ENCODE measurements at places on chromosomes 12 and 14.

GRCh38 chr14:34173916-34174315 lies 223.0 kb upstream of the EGLN3 start:
- no peak for DNase-seq

DNA sequence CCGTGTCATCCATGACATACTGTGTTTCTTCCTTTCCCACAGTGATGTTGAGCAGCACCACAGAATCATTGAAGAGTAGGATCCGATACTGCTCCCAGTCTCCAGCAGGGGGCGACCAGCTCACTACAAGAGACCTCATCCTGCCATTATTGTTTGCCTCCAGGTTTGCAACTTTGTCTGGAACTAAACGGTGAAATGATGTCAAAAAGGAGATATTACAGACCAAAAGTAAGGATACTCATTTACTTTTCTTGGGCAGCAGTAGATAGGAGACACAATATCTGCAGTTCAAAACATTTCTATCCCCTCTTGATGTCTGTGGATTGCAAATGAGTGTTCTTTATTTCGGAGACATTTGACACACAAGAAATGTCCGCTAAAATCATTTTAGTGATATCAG lies 47.2 kb downstream of the PTPRB start:
- no peak for DNase-seq

DNA sequence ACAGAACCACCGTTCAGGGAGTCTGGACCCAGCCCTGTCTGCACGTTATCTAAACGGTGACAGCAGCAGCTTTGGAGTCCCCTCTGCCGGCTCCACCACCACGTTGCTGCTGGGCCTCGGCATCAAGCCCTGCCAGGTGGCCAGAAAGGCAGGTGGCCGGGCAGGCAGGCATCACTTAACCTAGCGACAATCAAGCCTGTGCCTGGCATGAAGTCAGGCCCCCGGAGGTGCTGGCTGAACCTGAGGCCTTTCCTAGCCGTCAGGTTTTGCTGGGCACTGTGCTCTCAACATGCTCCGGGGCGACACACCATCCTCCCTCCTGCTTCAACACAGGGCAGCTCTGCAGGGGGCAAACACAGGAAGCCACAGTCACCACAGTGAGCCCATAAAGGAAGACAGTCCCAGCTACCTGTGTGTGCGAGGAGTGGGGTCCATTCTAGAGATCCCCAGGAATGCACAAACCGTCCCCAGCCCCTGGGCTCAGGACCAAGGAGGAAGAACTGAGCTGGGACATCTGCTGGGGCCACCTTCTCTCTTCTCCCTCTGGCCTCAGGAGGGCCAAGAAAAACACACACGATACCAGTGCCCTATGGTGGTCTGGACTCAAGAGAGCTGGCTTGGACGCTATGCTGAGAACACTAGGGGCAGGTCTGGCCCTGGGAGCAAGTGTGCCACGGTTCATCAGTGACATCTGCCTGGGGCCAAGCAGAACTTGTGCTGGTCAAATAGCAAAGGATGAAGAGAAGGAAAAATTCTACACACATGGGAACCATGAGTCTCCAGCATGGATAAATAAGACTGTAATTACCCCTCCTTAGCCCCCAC lies 44.7 kb downstream of the CCDC88C start:
- DNase-seq = no peak

- DNase-seq = no peak
These were observed 177.3 kb upstream of the CDKN3 start for GRCh38 chr14:54219261-54220070.

DNA sequence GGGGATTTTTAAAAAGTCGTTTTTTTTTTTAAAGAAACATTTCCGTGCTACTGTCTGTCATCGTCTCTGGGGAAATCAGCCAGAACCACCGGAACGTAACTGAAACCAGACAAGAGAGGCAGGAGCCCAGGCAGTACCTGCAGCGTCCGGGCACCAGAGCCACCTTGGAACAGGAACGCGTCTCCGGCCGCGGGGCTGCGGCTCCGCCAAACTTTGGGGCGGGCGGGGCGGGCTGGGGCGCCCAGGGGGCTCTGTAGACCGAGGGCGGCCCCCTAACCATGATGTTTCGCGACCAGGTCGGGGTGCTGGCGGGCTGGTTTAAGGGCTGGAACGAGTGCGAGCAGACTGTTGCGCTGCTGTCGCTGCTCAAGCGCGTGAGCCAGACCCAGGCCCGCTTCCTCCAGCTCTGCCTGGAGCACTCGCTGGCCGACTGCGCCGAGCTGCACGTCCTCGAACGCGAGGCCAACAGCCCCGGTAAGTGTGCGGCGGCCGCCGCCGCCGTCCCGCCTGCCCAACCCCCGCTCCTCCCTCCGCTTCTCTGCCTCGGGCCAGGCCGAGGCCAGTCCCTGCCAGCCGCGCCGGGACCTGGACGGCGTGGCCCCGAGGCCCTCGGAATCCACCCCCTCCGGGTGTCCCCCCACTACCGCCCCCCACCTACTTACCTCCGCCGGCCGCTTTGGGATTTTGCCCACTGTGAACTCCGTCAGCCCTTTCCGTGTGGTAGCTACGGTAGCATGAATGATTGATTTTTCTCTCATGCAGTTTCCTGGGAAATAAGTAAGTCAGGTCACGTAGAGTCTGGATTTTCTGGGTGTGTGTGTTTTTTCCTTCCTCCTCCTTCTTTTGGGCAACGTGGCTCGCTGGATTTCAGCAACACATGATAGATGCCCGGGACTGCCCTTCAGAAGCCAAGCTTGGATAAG lies 972 bp downstream of the SAMD4A start:
- DNase-seq = peak; percentile 62

DNA sequence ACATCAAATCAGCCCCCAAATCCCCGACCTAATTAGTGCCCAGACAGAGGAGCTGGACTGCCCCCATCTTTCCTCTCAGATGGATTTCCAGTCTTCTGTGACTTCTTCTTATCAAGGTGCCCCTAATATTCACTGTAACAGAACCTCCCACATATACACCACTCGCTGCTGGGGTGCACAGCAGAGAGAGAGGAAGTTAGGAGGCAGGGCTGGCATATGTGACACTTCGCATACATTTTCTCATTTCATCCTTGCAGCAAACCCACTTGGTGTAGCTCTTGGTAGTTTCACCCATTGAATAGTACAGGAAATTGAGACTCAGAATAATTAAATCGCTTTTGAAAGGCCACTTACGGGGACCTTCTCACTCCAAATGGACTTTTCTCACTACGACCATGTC lies 56.5 kb upstream of the CCND2 start:
- DNase-seq = no peak

GRCh38 chr14:40487824-40488223 lies 1055.6 kb upstream of the FBXO33 start:
- no peak for DNase-seq

- peak; percentile 8 for DNase-seq
These were observed 14.0 kb downstream of the CRY1 start for GRCh38 chr12:107079172-107080011.

DNA sequence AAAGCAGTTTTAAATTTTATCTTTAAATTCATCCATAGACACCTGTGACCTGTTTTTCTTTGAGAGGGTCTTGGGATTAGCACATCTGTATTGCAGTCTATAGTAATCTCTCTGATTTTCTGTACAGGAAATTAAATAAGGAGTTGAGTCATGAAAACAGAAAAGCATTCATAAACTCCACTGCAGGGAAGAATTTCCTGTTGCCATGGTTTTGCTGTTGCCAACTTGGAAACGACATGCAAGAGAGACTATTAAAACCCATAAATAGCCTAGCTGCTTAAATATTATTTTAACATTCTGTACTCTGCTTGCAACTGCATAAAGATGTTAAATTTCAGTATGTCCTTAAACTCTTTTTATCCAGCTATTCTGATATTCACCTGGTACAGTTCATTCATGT lies 281.0 kb upstream of the RGS6 start:
- DNase-seq = peak; percentile 49

DNA sequence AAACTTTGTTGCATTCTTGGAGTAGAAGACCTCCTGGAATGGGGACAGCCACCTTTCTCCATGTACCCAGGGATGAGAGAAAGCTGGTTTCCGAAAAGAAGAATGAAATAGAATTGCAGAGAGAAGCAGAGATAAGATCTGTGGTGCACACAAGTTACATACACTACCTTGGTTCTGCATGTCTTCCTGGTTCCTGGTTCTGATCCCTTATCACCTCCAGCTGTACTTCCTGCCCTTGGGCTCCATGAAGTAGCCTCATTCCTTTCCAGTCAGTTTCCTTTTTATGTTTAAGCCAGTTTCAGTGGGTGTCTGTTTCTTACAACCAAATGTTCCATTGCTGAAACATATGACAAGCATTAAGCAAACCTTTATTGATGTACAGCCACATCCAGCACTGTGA lies 69.3 kb downstream of the FBXW8 start:
- no peak for DNase-seq

- no peak for DNase-seq
These were observed 250.9 kb downstream of the ADGRD1 start for GRCh38 chr12:131204416-131205274.

- DNase-seq = no peak
These were observed 392.3 kb downstream of the PAWR start for GRCh38 chr12:79298506-79298905.

DNA sequence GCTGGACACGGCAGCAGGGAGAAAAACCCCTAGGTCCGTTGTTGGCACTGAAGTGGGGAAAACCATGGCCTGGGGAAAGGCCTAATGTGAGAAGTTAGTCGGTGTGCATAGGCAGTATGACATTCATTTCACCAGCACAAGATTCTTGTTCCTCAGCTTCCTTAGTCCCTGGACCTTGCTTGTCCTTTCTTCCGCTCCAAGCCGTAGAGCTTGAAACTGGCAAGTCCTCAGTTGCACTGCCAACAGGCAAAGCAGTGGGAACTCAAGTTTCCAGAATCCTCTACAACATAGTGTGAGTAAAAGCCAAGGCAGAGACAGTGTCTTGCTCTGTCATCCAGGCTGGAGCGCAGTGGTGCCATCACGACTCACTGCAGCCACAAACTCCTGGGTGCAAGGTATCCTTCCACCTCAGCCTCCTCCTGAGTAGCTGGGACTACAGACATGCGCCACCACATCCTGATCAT lies 138.5 kb upstream of the AMIGO2 start:
- DNase-seq = no peak

DNA sequence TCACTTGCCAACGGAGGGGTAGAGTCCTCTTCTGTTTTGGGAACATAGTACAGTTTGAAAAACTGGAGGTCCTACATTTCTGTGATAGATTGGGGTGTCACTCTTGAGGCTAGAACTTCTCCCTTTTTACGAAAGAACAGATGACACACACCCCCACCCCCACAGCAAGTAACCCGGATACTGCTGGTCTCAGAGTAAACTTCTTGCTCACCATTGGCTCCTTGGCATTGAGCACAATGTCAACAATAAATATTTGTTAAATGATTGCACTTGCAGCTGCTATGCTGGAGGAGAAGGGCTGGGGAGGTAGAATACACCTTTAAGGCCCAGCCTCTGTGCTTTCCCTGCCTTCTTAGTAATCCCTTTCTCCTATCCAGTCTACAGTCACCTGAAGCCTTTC lies 149.8 kb downstream of the TGFB3 start:
- DNase-seq = no peak

DNA sequence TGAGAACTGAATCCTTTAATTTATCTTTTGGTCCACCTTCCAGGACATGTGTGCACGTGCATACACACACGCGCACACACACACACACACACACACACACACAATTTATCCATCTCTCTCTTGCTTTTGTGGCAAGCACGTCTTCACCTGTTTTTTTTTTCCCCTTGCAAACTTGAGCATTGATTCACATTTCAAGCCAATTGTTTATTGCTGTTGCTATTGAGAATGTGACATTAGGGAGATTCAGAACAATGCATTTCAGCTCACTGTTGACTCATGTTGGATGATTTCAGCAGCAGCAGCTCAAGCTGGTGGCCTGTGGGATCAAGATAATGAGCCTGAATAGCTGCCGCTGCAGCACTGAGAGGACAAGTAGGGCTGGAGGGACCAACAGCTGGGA lies 128.9 kb downstream of the SNAPC1 start:
- DNase-seq = no peak

GRCh38 chr12:49288412-49288853 lies 6.5 kb upstream of the PRPH start:
- DNase-seq = no peak

- no peak for DNase-seq
These were observed 454.8 kb downstream of the FUT8 start for GRCh38 chr14:65867333-65867732.

DNA sequence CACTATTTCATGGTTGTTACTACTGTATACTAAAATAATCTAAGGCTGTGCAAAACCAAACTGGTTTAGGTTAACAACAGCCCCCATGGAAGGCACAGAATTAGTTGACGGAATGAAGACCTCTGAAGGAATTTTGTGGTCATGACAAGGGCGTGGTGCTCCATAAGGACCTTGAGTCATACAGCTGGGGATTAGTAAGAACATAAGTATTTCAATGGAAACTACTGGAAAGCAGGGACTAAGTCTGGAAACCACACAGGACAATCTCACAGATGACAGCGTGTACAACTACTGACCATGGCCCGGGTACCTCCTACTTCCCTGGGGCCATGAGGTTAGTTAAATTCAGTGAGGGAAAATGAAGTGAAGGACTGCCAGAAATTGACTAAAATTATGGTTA lies 98.5 kb upstream of the PLEKHA5 start:
- peak; percentile 74 for DNase-seq

GRCh38 chr12:52792185-52793029 lies 3.5 kb downstream of the KRT3 start:
- no peak for DNase-seq

- DNase-seq = no peak
These were observed 85.6 kb downstream of the CMKLR1 start for GRCh38 chr12:108253540-108253939.

DNA sequence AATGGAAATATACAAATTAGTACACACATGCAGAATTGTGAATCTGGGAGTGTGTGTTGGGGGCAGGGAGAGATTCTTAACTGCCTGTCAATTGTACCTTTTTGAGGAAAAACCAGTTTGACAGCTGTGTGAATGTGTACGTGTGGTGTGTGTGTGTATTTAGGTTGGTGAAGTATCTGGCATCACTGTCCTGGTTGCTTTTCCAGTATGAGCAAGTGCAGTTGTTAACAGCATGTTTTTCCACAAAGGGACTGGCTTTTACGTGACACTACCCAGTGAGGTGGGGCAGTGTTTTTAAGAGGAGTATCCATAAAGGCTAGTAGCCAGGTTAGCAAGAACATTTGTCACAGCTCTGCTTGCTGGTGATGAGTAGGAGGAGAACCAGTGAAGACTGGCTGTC lies 56.1 kb downstream of the DAAM1 start:
- DNase-seq = no peak

GRCh38 chr12:72288911-72289310 lies 16.7 kb downstream of the TRHDE start:
- DNase-seq = no peak

GRCh38 chr12:67151886-67152285 lies 117.3 kb upstream of the CAND1 start:
- no peak for DNase-seq

GRCh38 chr14:94449930-94450329 lies 2.7 kb downstream of the SERPINA11 start:
- no peak for DNase-seq

- peak; percentile 55 for DNase-seq
These were observed 94.2 kb upstream of the FGD4 start for GRCh38 chr12:32305163-32305562.

Measured in SW 1271 (cell line).